CD4-positive, alpha-beta T cell treated with Interleukin-17A for 4 hours (primary cell): ENCODE measurements at places on chromosomes 5 and 9.

GRCh38 chr5:141992349-141992963, 20.4 kb downstream of the GNPDA1 start:
- DNase-seq: peak; percentile 89

GRCh38 chr9:112446080-112446479, 40.5 kb upstream of the KIAA1958 start:
- no peak for DNase-seq

DNA sequence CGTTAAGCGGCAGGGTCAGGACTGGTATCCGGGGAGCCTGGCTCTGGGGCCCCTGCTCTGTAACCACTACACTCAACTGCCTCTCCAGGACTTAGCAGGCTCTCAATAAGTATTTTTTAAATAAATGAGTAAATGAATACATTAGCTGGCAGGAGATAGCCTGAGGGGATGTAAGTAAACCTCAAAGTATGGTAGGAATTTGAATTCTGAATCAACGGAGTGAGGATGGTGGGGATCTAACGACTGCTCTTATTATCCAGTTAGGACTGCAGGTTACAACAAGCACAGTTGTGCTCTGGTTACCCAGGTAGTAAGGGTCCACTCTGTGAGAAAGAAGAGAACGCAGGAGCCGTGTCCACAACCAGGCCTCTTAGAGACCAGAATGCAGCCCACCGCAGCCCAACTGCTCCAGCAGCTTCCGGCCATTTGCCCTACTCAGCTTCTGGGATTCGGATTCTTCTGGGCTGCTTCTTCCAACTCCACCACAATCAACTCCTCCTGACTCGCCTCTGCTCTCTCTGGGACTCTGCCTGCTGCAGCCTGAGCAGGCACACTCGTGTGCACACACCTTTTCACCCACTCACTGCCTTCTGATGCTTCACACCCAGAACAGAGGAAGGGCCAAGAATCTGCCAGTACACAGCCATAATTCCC, 52.6 kb downstream of the MED27 start:
- DNase-seq: no peak

GRCh38 chr5:87776785-87777184, 364.1 kb upstream of the CCNH start:
- DNase-seq: no peak

- no peak for DNase-seq
Measured at GRCh38 chr5:1648806-1649205, 125.0 kb upstream of the LPCAT1 start.

DNA sequence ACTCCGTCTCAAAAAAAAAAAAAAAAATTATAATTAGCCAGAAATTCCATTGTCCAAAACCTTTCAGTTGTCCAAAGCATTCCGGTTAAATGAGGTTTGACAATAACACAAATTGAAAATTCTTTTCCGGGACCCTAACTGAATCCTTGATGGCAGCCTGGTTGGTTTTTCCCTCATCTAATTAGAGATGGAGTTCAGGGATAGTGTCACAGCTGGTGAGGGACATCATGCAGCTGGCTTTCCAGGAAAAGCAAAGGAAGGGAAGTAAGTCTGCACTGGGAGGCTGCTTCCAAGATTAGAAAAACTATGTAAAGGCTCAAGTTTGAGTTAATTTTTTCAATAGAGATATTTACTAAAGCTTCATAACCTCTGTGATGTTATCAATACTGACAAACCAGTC, 195.4 kb downstream of the ADAMTS12 start:
- no peak for DNase-seq

DNA sequence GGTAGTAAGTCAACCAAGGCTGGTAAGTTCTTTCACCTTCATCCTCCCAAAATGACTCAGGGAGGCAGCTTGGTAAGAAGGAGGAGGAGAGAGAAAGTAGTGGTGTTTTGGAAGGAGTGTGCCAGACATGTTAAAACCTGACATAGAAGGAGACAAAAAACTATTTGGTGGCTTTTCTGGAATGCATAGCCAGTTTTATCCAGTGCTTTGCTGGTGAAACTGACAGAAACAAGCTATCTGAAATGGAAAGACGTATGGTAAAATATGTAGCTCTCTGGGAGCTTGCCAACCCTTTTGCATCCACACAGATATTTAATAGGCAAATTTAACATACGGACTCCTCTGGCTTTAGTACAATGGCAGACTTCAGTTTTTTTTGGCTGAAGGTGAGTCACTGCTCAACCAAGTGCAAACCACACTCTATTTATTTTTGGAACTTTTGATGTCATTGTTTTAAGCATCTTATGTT, 45.4 kb downstream of the RAB14 start:
- peak; percentile 9 for DNase-seq

GRCh38 chr5:75847561-75848021, 130.4 kb upstream of the POC5 start:
- no peak for DNase-seq

- no peak for DNase-seq
Measured at GRCh38 chr9:111362526-111362925, 32.5 kb upstream of the OR2K2 start.

DNA sequence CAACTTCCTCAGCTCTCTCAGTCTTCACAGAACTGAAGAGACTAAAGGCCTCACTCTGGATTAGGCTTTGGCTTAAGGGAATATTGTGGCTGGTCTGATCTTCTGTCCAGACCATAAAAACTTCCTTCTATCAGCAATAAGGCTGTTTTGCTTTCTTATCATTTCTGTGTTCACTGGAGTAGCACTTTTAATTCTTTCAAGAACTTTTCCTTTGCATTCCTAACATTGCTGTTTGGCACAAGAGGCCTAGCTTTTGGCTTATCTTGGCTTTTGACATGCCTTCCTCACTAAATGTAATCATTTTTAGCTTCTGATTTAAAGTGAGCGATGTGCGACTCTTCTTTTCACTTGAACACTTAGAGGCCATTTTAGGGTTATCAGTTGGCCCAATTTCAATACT, 88.7 kb upstream of the ACOT12 start:
- DNase-seq: no peak

DNA sequence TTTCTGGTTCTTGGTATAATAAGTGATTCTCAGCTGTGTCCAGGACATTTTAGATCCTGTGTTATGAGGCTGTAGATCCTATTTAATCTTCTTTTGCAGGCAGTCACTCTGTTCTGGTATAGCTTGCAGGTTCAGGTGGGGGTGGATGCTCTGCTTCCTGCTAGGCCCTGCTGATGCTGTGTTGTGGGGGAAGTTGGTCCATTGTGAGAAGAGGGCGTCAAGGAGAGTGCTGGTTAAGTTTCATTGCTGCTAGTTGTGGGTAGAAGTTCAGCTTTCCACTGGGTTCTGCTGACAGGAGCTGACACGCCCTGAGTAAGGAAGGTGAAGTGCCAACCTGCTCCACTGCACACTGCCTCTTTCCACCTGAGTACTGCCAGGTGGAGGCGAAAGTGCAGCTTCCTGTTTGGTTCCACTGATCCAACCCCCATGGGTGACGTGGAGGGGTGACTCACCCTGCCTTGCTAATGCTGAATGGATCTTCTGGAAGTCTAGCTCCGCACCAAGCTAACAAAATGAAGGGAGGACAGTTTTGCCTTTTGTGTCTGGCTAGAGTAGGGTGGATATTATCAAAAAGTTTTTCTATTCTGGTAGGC, 16.3 kb downstream of the NMRK1 start:
- peak; percentile 83 for DNase-seq

DNA sequence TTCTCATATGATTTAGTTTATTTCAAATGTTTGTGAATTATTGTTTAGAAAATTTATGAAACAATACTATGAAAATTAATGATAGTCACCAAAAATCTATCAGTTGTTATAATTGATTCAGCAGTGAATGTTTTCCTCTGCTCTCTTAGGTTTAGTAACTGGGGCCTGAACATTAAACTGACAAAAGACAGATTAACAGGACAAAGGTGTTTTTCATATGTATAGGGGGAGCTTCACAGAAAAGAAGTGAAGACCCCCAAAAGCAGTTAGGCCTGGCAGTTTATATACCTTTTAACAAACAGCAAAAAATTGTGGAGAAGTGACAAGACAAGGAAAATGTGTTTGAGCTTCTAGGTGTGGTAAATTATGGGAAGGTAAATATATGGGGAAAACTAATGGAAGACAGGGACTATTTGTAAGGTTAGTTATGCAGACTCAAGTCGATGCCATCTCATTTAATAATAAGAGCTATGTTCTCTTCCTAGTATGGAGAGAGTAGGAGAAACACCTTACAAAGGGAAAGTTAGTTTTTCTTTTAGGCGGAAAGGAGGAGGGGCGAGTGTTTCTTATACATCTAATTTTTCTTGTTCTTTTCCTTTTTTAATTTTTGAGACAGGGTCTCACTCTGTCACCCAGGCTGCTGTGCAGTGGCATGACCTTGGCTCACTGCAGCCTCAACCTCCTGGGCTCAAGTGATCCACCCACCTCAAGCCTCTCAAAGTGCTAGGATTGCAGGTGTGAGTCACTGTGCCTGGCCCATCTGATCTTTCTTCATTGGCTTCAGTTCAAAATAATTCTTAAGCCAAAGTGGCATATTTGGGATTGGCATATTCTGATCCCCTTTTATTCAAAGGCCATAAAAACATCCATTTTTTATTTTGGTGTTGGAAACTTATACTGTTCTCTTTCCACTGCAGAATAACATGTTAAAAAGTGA, 77.8 kb downstream of the C9orf153 start:
- no peak for DNase-seq

GRCh38 chr5:28110781-28111180, 1072.4 kb upstream of the CDH9 start:
- DNase-seq: no peak

- no peak for DNase-seq
Measured at GRCh38 chr5:178307267-178308045, 74.9 kb upstream of the PHYKPL start.

DNA sequence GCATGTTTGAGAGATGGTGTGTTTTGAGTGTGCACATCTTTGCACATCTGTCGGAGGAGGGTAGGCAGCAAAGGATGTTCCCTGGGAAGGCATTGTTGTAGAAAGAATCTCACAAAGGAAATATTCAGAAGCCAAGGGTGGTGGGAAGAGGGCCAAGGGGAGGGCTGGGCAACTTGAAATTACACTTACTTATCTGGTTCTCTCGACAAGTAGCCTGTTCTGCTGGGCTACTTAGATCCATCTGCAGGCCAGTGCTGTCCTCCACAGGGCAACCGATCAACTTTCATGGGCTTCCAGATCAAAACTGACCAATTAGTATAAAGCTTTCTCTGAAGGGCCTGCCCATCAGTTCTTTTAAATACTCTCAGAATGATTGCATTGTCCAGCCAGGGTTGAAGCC, 495.2 kb downstream of the GADD45G start:
- no peak for DNase-seq

GRCh38 chr5:124703995-124704394, 42.4 kb downstream of the ZNF608 start:
- DNase-seq: no peak

DNA sequence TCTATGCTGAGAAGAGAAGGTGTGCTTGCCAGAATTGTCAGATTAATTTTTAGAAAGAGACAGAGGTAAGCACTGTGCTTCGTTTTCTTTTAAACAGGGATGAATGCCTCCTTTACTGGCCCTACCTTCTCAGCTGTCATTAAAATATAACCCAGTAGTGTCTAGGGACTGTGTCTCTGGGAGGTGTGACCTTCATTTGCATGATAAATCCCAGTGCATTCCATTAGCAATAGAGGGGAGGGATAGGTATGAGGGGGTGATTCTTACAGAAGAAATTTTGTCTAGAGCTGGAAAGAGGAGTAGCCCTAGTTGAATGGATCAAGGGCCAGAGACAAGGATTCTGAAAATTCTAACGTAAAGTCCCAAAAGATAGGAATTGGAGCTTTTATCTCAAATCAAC, 351.5 kb downstream of the BNC2 start:
- DNase-seq: no peak

DNA sequence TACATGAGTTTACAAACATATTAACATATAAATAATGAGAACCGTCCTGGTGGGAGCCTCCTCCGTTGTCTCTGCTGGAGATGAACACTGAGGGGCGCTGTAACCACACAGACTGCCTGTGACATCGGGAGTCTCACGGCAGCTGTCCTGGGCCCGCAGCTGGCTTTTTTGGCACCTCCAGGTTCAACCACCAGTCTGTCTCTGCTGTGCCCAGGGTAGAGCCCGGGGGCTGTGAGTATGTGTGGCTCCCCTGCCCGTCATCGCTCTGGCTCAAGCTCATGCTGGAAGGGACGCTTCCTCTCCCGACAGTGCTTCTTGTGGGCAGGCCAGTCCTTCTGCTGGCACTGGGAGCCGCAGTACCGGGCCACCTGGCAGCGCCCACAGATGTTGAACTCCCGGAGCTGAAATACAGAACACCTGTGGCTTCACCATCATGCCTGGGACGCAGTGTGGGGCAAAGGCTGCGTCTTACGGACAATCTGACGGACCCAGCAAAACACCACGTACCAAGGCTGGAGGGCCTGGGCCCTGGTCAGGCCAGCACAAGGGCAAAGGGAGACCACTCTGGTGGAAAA, 3.6 kb upstream of the DPH7 start:
- DNase-seq: peak; percentile 26

DNA sequence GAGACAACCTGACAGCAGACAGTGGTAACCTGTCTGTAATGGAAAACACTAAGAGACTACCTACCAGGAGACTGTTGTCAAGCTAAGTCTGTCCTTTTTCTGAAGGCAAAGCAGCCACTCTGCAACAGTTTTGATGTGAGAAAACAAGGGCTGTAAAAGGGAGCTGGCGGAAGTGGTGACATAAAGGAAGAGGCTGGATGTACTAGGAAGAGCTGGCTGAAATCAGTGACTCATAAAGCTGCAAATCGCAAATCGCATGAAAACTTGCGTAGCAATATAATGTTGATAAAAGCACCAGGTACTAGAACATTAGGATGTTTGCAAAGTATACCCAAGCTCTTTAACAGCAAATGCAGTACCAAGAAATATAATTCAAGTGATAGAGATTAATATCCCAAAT, 1.4 kb downstream of the NSUN2 start:
- DNase-seq: no peak

GRCh38 chr5:133108481-133108921, 56.7 kb downstream of the HSPA4 start:
- no peak for DNase-seq

DNA sequence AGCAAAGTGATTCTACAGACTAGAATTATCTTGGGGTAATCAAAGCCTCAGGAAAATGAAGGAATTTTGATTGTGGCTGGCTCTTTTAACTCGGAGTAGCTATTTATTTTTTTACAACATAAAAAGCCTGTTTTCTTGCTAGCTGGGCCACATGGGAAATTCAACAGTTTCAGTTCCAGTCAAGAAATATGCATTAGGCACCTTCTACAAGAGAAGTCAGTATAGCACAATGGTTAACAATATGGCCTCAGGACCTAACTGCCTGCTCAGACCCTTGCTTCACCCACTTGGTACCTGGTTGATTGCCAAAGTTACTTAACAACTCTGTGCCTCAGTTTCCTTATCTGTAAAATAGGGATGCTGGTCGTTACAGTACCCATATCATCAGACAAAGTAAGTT, 586.2 kb downstream of the ZNF608 start:
- no peak for DNase-seq

- DNase-seq: no peak
Measured at GRCh38 chr5:9209846-9210492, 335.9 kb downstream of the SEMA5A start.

DNA sequence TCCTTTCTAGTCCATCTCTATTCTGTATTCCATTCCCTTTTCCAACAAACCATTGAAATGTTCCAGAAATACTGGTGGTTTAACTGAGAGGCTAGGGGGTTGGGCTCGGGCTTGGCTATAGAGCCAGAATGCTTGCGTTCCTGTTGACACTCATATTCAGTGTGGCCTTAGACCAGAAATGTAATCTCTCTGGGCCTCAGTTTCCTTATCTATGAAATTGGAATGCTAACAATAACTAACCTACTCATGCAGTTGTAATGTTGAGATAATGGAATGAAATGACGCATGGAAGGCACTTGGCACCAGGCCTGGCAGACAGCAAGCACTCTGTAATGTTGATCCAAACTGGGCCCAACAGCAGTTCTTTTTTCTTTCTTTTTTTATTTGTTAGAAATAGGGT, 26.8 kb downstream of the JADE2 start:
- DNase-seq: no peak

GRCh38 chr5:56873056-56873455, 36.3 kb upstream of the SETD9 start:
- DNase-seq: no peak
